ENCODE measurements at places on chromosomes 12 and 14.

DNA sequence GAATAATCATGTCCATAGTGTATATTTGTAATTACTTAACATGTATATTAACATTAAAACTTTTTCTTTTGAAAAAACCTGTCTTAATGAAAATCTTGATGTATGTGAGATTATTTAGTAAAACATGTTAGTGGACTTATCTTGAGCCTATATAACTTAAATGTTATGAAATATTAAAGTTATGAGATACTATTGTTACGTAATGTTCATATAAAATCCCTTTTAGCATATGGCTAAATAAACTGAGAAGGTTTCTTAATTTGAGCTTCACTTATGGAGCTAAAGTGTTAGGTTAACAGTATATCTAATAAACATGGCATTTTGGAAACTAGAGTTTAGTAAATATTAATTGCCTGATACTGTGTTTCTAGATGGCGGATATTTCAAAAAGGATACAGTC, 59.9 kb downstream of the MIA2 start:
- DNase-seq: no peak

DNA sequence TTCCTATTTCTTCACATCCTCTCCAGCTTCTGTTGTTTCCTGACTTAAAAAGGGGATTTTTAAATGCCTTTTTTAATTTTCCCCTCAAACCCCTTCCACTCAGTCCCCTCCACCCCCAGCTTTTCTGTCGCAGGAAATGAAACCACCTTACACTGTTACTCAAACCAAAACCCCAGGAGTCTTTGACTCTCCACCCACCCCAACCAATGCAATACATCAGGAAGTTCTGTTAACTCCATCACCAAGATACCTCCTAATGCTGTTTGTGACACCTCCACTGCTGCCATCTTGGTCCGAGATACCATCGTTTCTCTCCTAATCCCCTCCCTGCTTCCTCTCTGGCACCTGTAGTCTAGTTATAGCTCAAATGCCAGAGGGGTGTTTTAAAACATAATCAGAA, 25.4 kb upstream of the CPM start:
- DNase-seq: no peak

DNA sequence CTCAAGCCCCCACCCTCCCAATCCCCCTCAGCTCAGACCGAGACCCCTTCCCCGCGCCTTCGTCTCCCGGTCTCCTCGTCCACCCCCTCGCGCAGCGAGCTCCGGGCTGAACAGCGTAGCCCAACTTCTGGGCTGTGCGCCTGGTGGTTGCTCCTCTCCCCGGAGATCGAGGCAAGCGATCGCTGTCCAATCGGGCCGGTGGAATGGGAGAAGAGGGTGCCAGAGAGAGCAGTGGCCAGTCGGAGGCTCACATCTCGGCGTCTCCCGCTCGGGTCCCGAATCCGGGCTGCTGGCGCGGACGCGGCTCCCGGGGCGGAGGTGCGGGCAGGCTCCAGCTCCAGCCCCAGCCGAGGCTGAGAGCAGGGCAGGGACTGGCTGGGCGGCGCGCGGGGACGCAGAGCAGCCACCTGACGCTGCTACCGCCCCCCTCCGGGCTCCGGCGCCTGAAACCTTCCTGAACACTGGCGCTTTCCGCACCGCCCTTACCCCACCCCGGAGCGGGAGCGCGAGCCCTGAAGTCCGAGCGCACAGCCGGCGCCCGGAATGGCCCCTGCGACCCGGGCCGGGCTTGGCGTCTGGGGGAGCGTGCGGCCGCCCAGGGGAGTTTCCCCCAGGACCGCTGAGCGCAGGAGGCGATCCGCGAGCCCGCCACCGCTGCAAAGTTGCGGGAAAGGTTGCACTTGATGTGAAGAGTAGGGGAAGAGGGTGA, 508 bp upstream of the KCNH5 start:
- DNase-seq: no peak

GRCh38 chr14:95256002-95256775, 63.5 kb downstream of the CLMN start:
- no peak for DNase-seq

- peak; percentile 25 for DNase-seq
Measured at GRCh38 chr12:12839873-12840579, 26.9 kb downstream of the DDX47 start.

GRCh38 chr12:86929962-86930361, 673.8 kb upstream of the MGAT4C start:
- no peak for DNase-seq

- no peak for DNase-seq
Measured at GRCh38 chr14:58283730-58284129, 14.6 kb upstream of the ARID4A start.

- no peak for DNase-seq
Measured at GRCh38 chr14:99548255-99548654, 55.8 kb downstream of the CCDC85C start.

- DNase-seq: no peak
Measured at GRCh38 chr12:89059721-89060541, 292.4 kb downstream of the DUSP6 start.

DNA sequence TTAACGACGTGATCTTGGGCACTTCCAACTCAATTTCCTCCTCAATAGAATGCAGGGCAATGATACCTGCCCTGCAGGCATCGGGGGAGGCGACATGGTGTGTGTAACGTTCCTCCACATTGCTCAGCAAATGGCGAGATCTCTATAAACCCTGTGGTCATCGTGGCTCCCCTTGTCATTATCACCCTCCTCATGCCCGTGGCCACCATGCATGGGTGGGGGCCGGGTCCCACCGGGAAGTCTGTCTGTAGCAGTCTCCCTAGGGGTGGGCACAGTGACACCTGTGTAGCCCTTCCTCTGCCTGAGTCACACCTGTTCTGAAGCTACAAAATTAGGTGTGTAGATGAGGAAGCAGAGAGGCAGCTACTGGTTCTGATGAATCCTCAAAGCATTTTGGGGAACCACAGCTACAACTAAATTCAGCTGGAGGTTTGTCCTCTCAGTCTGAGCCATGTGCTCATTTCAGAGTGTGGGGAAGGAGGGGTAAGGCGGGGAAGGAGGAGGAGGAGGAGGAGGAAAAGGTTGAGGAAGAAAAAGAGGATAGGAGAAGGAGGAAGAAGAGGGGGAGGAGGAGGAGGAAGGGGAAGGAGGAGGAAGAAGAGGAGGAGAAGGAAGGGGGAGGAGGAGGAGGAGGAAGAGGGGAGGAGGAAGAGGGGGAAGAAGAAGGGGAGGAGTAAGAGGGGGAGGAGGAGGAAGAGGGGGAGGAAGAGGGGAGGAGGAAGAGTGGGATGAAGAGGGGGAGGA, 11.0 kb upstream of the CACNA2D4 start:
- no peak for DNase-seq

DNA sequence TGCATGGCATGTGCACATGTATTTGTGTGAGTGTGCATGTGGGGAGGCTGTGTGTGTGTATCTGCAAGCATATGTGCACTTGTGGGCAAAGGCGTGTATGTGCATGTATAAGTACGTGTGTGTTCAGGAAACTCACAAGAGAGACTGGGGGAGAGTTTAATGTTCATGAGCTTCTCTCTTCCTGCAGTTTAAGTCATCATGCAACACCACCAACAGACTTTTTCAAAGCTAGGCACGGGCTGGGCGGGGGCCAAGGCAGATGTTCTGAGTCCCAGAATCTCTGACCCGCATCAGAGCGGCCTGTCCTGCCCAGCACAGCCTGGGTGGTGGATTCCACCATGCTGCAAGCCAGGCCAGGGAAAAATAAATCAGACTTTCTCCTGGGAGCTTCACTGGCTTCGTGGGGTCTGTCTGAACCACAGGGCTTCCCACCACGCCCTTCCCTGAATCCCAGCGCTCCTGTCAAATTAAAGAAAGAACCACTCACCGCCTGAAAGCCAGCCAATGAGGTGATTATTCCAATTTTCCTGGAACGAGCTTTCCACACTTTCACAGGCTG, 75.7 kb downstream of the PITPNM2 start:
- DNase-seq: no peak

DNA sequence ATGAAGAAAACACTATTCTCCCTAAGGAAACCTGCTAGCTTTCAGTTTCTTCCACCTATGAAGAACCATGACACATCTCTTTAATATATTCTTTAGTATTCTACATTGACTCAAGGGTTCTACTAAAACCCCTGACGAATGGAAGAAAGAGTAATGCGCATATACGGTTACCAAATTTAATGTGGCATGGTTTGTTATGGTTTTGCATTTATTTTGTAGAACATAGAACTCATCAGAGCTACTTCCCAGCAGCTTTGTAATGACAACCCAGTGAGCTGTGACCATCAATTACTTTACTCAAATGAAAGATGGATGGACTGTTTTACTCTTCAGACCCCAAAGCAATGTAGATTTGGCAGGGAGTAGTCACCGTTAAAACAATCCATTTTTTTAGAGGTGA, 19.2 kb downstream of the PTHLH start:
- DNase-seq: no peak

DNA sequence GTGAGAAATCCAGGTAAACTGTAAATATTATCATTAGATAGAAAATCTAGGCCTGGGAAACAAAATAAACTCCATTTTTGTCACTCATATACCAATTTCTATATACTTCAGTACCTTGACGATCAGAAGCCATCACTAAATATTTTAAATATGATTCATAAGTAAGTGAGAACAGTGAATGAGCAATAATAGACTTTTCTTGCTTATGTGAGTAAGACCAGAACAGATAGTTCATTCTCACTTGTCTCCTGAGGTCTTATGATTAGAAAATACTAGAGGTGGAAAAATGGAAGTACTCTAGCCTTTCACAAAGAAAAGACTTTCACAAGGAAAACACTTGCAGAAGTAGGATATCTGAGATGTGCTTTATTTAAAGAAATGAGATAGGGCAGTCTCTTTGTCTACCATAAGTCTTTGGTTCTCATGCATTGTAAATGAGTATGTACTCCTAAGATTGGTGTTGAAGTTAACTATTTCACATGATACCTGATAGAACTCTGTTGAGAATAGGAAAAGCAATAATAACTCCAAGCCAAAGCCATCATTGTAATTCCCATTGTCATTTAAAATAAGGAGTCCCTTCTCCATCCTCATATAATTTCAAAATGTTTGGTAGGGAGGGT, 10.1 kb upstream of the SMCO3 start:
- no peak for DNase-seq

- DNase-seq: no peak
Measured at GRCh38 chr14:99264691-99265450, 7.1 kb downstream of the BCL11B start.

- peak; percentile 46 for DNase-seq
Measured at GRCh38 chr14:53391156-53391555, 238.0 kb upstream of the DDHD1 start.

GRCh38 chr12:52578469-52578868, 4.8 kb upstream of the KRT74 start:
- no peak for DNase-seq

DNA sequence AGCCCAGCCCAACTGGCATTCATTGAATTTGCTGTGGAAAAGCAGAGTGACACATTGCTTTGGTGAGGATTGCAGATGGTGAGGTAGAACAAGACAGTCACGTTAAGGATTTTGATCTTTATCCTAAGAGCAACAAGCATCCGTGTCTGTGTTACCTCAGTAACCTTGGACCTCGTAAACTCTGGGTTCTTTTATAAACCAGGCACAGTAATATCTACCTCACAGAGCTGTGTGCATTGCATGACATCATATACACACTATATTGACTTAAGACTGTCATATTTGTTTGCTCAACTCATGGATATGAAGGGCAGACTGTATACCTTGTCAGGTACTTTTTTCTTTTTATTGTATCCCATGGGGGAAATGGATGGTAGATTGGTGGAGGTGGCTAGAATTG, 156.2 kb downstream of the ETV6 start:
- DNase-seq: no peak

- DNase-seq: no peak
Measured at GRCh38 chr12:3740480-3741231, 12.3 kb downstream of the CRACR2A start.
